ENCODE measurements at places on chromosomes 2 and 18. TPM values are rescaled to one million over a fixed set of nuclear protein-coding genes. Genes with fewer than 3 reads are reported as not detected.

The UGT1A10 gene
- total RNA-seq: not detected

The ASPRV1 gene
- total RNA-seq: 0.84 TPM

The GNAL gene
- 5.1 TPM for total RNA-seq

- DNase-seq: no peak
These were observed 43.0 kb upstream of the CTLA4 start for GRCh38 chr2:203824603-203825002.

DNA sequence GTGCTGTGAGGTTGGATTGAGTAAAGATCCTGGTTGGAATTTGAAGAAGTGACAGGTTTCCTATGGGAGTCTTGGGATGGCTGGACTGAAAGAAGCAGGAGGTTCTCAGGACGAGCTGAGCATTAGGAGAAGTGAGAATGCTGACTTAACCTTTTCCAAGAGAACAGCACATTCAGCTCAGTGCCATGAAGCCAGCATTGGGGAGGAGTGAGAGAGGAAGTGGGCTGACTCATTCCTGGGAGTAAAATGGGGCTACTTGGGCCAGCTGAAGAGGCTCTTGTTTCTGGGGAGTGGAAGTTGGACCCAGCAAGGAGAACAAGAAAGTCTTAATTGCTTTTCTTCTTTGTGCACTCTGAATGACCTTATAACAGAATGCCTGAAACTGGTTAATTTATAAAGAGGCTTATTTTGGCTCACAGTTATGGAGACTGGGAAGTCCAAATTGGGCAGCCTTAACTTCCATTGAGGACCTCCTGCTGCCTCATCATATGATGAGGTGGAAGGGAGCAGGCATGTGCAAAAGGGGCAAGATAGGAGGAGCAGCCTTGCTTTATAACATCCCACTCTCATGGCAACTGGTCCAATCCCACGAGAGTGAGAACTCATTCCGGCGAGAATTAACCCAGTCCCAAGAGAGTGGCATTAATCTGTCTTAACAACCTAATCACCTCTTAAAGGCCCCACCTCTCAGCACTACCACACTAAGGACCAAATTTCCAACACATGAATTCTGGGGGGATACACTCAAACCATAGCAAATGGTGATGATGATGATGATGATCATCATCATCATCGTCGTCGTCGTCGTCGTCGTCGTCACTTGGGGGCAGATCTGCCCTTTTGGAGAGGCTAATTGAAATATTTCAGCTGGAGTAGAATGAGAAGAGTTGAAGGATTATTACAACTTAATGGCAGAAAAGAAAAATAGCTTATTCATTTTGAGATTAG lies 26.1 kb downstream of the DGUOK start:
- DNase-seq: no peak

The REG3G gene
- total RNA-seq: not detected

DNA sequence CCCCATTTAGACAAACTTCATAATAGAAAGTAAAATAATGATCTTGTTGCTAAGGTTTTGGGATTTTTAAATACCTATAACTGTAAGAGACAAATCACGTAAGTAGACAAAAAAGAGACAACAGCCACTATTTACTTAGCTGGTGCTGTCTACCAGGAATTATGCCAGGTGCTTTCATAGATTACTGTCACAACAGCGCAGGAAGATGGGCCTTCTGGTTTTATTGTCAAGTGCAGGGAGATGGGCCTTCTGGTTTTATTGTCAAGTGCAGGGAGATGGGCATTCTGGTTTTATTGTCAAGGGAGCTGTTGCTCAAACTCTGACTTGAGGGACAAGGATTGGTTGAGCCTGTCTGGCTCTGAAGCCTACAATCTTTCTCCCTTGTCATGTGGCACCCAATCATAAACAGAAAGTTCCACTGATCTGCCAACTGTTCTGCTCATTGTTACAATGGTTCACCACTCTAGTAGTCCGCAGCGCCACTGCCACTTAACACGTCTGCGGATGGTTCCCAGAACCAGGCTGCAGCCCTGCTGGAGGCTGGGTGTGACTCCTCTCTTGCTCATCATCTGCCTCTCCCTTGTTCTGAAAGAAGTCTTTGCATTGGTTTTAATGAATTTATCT lies 95.0 kb downstream of the RNF144A start:
- peak; percentile 73 for DNase-seq

DNA sequence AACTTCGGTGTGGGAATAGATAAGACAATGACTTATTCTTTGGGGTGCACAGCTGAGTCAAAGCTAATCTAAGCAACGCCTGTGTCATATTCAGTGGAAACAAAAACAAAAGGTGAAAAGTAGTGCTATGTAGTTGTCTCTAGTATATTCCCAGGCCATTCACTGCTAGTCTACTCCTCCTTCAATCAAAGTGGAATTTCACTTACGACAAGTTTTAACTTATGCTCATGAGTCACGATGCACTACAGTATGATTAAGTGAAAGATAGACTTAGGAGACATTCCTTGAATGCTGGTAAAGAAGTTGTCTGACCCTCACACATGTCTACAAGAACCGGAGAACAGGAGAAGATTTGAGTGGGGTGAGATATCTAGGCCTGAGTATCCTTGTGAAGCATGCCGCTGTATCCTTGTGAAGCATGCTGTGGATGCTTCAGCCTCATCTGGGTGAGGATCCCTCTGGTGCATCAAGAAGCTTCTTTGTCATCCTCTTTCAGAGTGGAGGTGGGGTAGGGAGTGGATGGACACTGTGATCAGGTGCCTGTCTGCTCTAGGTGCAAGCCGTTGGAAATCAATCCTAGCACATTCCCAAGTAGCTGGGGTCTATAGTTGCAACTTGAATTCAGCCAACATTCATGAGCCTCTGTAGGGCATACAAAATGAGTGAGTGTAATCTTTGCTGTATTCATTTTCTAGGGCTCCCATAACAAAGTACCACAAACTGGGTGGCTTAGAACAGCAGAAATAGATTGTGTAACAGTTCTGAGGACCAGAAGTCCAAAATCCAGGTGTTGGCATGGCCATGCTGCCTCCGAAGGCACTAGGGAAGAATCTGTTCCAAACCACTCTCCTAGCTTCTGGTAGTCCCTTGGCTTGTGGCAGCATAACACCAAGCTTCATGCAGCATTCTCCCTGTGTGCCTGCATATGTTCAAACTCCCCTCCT lies 173.5 kb upstream of the FN1 start:
- DNase-seq: no peak

DNA sequence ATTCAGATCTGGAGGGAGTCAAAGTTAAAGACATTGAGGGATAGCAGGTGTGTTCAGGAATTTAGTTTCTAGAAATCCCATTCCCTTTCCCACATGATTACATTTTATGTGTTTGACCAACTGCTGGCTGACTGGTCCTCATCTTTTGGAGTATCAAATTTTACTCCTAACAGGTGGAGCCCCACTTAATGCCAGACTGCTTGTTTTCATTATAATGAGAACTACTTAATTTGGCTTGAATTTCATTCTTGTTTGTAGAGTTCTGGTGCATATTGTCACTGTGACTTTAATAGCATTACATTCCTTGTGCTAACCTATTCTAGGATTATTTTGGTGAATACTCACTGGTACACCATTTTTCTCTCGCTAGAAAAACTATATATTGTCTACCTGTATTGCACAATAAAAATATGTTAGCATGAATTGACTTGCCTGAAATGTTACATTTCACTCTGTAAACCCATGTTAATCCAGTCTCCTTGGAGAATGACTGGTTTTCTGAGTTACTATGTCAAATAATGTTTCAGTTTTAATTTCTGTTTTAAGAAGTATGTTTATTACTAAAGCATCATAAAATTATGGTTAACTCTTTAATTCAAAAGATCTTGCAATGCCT lies 98.2 kb downstream of the TANC1 start:
- DNase-seq: no peak

The LDLRAD4 gene
- 26.0 TPM for total RNA-seq

- DNase-seq: peak; percentile 23
These were observed 238.5 kb downstream of the HDAC4 start for GRCh38 chr2:239162141-239162821.

The CD8A gene
- total RNA-seq: 1.5 TPM

The KANSL1L gene
- 17.4 TPM for total RNA-seq

The PPP4R1 gene
- 59.2 TPM for total RNA-seq

- DNase-seq: no peak
These were observed 50.6 kb downstream of the UNC50 start for GRCh38 chr2:98658816-98659490.

The TBC1D8 gene
- 47.8 TPM for total RNA-seq

The NYAP2 gene
- total RNA-seq: not detected

DNA sequence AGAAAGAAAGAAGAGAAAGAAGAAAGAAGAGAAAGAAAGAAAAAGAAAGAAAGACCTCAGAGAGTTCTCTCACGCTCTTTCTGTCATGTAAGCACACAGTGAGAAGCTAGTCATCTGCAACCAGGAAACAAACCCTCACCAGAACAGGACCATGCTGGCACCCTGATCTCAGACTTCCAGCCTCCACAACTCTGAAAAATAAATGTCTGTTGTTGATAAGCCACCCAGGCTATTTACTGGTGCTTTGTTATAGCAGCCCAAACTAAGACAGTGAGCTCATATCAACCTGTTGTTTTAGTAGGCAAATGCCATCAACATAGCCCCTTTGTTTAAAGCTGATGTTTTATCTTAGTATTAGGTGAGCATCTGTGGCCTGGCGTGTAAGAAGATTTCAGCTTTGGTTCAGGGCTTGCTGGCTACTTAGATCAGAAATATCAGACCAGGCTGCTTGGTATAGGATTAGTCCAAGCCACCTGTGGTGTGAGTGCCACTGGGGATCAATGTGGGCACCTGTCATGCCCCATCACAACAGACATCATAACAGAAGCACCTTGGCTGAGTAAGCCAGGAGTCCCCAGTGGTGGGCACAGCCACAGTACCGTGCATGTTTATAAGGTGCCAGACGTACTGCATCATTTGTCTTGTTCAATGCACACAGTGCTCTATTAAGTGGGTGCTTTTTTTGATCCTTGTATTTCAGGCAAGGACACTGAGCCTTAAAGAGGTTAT lies 94.4 kb downstream of the LBH start:
- no peak for DNase-seq

DNA sequence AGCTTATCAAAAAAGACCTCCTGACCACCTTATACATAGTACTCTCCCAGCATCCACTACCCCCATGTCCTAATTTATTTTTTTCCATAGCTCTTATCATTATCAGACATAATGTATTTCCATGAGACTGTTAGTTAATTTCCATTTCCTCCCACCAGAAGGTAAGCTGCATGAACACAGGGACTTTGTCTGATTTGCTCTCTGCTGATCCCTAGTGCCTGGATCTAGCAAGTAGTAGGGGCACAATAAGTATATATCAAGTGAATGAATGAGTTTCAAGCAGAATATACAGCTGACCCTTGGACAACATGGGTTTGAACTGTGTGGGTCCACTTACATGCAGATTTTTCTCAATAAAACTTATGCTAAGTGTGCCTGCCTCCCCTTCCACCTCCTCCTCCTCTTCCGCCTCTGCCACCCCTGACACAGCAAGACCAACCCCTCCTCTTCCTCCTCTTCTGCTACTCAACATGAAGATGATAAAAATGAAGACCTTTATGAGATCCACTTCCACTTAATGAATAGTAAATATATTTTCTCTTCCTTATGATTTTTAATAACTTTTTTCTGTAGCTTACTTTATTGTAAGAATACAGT lies 53.8 kb downstream of the CTAGE1 start:
- DNase-seq: no peak

The ACMSD gene
- not detected for total RNA-seq

The IL18RAP gene
- 0.99 TPM for total RNA-seq

The IL1RN gene
- total RNA-seq: 0.57 TPM

GRCh38 chr2:41909584-41909983 lies 138.2 kb upstream of the PKDCC start:
- DNase-seq: no peak

The KLF11 gene
- total RNA-seq: 25.8 TPM

DNA sequence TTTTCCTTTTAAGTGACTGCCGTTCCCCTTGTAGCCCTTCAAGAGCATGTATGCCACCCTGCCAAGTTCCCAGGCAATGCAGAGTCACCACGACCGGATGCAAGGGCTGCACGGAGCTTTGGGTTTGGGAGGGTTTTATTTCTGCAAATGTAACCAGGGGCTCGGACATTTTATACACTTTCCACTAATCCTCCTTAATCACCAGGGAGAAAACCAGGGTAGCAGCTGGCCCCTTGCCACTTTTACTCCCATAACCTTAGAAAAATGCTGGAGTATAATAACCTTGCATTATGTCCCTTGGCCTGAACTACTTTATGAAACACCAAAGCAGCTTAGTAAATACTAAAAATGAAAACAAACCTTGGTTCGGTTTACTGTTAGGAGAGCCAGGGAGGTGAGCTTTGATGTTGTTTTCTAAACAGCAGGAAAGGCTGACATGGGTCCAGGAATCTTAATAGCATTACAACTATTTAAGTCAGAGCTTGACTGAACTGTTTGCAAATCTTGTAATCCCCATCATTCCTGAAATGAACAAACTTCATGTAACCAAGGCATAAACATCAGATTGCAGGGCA lies 152.8 kb upstream of the RIOK3 start:
- no peak for DNase-seq

DNA sequence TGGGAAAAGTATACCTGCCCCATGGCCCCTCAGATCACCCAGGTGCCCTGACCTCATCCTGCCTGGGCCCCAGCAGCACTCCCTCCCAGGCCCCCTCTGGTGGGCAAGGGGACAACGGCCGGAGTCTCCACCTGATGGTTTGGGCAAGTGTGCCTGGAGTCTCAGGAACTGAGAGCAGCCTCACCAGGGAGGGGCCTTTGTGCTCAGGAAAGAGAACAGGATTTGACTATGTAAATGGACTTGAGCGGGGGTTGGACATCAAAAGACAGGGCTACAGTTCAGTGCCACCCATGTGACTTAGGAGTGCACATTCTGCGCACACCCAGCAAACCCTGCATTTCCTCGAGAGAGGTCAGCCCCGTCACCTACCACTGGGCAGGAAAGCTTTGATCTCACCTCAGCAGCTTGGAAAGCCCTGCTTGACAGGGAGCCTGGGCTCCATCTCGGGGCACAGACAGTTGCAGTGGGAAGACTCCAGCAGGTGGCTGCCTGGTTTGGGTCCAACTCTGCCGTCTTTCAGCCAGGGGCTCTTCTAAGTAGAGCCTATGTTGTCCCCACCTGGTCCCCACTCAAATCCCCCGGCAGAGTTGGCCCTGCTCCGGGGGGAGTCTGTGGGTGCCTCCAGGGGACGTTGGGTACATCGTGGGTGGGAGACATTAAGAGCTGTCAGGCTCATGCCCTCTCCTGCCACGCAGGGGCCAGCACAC lies 3.3 kb downstream of the INPP5D start:
- DNase-seq: no peak

GRCh38 chr18:23933407-23933806 lies 81.1 kb upstream of the TTC39C start:
- no peak for DNase-seq

- peak; percentile 61 for DNase-seq
These were observed 91.8 kb downstream of the ACVR1 start for GRCh38 chr2:157784169-157784822.

The RIT2 gene
- total RNA-seq: not detected

- no peak for DNase-seq
These were observed 30.6 kb upstream of the FAM237A start for GRCh38 chr2:206611736-206612135.

The FBXO15 gene
- total RNA-seq: not detected

The GREB1 gene
- 8.2 TPM for total RNA-seq

All from left ventricle myocardium superior (tissue), 1 donor.